Cardiac muscle cell (in vitro differentiated cells and primary cell): ENCODE measurements at places on chromosomes 4 and X.

DNA sequence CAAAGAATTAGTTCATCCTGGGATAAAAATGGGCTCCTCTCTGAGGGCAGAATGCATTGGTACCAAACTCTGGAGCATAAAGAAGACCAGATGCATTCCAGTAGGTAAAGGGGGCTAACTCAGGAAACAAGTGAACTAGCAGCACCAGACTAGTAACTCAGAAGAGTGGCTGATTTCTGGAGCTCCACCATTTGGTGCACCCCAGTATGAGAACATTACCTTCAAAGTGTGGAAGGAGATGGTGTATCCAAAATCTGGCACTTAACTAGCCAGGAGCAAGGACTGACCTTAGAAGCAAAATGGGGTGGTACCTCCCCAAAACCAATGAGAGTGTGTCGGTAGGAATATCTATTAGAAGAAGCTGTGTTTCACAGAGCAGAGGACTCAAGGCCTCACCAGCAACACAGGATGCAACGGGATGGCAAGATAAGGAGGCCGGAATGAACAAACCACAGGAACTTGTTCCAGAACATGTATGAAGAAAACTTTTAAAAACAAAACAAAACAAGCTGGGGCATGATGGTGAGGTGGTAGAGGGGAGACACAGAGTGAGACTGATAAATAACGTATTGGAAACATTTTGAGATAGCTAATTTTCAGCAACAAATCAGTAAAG is 142.3 kb downstream of the INPP4B start:
- peak; percentile 18 for DNase-seq

DNA sequence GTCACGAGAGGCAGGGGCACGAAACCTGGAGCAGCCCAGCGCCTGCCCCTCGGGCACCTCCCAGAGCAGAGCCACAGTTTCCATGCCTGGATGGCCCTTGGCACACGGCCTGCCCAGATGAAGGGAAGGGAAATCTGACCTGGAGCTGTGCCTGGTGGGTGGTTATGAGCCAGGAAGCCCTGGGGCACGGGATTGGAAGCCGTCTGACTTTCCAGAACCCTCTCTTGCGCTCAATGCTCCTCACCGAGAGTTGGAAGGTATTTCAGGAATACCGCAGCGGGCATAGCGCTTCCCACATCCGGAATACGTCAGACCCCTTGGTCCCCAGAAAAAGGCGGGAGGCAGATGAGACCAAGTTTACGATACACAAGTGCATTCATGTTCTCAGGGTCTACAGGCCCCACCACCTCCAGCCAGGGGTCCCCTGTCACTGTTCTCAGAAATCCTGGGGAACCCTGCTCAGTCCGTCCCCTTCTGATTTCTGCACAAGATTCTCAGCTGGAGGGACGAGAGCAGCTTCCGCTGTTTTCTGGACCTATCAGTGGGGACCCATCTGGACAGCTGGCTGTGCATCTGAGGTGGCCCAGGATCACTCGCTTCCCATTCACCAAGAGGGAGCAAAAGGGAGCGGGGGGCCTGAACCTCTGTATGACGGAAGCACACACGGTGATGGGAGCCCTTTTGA is 172.9 kb downstream of the AFAP1 start:
- DNase-seq: no peak

DNA sequence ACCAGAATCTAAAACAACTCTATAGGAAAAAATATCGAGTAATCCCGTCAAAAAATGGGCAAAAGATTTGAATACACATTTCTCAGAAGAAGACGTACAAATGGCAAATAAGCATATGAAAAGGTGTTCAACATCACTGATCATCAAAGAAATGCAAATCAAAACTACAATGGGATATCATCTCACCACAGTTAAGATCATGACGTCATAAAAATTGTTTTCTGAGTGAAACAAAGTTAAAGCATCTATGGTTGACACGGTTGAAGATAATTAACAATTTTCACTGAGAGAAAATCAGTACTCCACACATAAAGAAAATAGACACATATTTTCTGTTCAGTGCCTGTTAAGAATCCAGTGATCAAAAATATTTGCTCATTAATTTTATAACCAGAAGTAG is 1010.8 kb upstream of the ADGRL3 start:
- DNase-seq: no peak

DNA sequence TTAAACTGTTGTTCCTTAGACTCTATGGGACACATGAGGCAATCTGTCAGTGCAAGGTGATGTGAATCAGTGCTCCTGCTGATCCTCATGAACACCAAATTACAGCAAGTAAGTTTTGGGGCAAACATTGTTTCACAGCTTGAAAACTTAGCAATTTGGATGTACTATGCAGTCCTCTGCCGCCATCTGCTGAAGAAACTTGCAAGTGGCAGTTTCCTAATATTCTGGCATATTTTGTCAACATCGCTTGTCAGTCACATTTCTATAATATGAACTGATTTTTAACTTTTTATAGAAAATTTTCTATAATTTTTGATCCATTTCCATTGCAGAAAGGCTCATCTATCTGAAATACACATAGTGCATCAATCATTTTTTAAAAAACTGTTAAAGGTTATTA is 56.3 kb downstream of the ZAR1 start:
- DNase-seq: peak; percentile 65

- no peak for DNase-seq
Measured at GRCh38 chr4:1975391-1975801, 33.4 kb downstream of the NELFA start.
